HEK293T (cell line): ENCODE measurements at places on chromosomes 2 and 18.

- DNase-seq = no peak
Measured at GRCh38 chr2:24708537-24709152, 84.5 kb downstream of the PTRHD1 start.

- no peak for DNase-seq
Measured at GRCh38 chr2:11598228-11598731, 64.4 kb downstream of the GREB1 start.

- no peak for DNase-seq
Measured at GRCh38 chr2:200310545-200310971, 4.1 kb downstream of the SPATS2L start.

GRCh38 chr2:210227290-210228088 is 2.2 kb upstream of the ACADL start:
- no peak for DNase-seq

GRCh38 chr2:76625101-76625500 is 897.1 kb downstream of the LRRTM4 start:
- no peak for DNase-seq

DNA sequence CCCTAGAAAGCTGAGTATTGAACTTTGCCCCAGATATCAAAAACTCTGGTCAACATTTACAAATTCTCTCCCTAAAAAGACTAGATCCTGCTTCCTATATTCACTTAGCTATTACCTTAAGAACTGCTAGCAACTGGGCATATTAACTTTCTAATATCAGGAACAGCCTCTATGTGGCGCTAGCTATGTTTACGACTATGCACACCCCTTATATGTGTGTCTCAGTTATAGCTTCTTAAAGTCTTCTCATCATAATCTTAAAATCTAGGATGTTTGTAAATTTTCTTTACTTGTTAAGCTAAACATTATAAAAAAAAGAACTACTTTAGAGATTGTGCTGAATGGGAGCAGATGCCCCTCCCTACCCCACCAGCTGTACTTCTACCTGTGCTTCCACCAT is 1.7 kb upstream of the STAMBP start:
- DNase-seq = no peak

GRCh38 chr18:75915941-75916623 is 488.6 kb upstream of the SMIM21 start:
- no peak for DNase-seq

DNA sequence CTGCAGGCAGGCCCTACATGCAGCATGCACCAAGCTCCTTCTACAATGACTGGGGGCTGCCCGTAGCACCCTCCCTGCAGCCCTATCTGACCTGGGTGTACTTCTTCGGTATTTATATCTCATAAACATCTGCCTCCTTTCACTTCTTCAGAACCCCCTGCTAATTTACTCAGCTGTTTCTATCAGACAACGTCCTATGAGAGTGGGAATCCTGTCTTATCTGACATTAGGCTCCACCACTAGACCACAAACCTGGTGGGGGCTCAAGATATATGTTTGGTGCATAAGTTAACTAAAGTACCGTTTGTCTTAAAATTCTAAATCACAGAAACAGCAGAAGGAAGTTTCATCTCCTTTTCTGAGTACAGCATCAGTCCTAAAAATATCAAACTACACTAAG is 10.6 kb downstream of the HSBP1L1 start:
- DNase-seq = no peak

- no peak for DNase-seq
Measured at GRCh38 chr18:29271501-29271900, 1094.6 kb upstream of the CDH2 start.

- DNase-seq = no peak
Measured at GRCh38 chr2:21256006-21256405, 132.2 kb downstream of the TDRD15 start.

DNA sequence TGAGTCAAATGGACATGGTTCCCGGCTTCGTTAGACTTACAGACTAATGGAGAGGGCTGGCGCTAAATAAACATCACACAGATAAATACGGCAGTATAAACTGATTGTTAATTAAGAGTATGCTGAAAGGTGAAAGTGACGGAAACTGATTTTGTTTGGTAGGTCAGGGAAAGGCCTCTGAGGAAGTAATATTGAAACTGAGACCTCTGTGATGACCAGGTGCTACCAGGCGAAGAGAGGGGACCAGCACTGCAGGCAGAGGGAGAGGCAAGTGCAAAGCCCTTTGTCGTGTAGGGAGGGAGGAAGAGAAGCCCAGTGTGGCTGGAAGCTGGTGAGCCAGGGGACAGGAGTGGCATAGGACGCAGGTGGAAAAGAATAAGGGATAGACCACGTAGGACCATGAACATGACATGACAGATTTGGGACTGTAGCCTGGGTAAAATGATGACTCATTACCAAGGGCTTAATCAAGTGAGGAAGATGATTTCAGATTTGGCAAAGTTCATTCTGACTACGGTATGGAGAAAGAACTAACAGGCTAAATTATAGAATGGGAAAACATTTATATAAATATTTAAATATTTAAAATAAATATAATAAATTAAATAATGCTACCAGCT is 433.1 kb downstream of the NCKAP5 start:
- no peak for DNase-seq

GRCh38 chr18:62186499-62186773 is 420 bp downstream of the PIGN start:
- no peak for DNase-seq

DNA sequence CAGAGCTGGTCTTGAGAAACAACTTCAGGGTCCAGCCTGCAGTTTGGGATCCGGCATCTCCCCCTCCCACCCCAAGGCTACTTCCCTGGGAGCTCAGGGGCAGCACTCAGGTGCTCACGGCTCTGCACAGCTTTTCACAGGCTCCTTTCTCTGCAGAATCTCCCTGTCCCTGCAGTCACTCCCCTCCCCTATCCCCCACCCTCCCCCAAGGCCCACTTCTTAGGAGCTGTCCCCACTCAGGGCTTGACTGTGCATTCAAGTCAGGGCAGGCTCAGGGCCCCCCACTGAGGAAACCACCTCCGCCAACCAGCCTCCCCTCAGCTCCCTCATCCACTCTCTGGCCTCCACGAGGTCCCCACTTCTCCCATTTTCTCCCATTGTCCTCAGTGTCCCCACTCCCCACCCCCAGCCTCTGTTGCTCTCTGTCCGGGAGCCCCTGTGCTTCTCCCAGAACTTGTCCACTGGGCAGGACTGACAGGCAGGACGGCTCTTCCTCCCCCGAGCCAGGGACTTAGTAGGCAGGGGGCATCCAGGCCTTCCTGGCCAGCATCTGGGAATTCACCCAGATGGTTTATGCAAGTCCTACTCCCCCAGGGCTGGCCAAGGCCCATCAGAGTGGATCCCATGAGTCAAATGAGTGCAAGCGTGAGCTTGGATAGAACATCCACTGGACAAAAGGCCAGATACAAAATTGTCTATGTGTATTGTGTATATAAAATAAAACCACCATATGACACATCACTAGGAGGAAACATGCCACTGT is 7.6 kb downstream of the NMUR1 start:
- no peak for DNase-seq

GRCh38 chr2:86050301-86050700 is 55.4 kb downstream of the POLR1A start:
- no peak for DNase-seq

GRCh38 chr2:160613466-160614153 is 120.0 kb upstream of the RBMS1 start:
- no peak for DNase-seq

GRCh38 chr2:55451699-55452098 is 32.0 kb upstream of the CCDC88A start:
- no peak for DNase-seq

GRCh38 chr2:328761-329160 is 40.9 kb upstream of the ALKAL2 start:
- no peak for DNase-seq

DNA sequence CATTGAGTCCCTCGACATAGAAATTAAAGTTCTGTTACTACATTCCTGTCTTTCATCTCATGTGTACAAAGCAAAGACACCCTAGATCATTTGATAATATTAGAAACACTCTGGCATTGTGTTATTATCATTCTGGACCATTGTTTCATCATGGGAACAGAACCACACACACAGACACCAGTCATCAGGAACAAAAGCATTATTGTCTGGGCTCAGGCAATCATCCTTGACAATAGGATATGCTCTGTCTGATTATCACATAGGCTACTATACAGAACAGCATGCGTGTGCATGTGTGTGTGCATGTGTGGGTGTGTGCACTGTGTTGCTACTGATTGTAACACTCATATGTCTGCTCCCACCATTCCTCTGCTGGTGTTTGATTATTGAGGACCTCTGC is 242.5 kb downstream of the SH3BP4 start:
- DNase-seq = no peak

DNA sequence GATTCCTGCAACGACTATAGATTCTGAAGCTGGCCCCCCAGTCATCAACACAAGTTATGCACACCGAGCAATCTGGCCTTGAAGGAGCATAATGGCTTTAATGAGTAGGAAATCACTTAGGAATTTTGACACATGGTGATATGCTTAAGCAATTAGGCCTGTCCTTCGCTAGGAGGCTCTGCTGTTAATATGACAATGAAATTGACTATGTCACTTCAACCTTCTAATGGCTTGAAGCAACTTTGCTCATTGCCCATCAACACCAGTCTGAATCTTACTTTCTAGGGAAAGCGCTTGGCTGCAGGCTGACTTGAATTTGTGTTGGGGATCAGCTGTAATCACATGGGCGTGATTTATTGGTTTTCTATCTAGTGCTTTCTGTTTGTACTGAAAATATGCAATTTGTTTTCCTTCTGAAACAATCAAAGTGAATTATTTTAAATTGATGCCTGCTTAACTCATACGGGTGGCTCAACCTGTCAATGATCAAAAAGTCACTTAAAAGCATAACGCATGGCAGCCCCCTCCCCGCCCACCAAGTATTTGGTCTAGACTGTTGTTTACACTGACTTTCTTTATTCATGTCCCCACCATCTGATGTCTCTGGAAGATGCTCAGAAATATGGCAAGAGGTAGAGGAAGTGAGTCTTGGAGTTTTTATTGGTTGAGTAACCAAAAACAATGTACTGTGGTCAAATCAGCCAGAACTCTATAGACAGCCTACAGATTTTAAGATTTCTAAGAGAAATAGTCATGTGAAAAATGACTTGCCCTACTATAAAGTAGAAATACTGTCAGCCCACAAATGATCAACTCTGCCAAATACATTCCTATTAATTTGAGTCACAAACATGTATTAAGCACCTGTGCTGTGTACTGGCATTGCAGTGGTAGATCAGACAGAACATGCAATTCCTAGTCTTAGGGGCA is 344.9 kb downstream of the RBM43 start:
- no peak for DNase-seq

- DNase-seq = no peak
Measured at GRCh38 chr2:17683981-17684380, 69.6 kb downstream of the SMC6 start.
